ENCODE measurements at places on chromosomes 11 and 22.

DNA sequence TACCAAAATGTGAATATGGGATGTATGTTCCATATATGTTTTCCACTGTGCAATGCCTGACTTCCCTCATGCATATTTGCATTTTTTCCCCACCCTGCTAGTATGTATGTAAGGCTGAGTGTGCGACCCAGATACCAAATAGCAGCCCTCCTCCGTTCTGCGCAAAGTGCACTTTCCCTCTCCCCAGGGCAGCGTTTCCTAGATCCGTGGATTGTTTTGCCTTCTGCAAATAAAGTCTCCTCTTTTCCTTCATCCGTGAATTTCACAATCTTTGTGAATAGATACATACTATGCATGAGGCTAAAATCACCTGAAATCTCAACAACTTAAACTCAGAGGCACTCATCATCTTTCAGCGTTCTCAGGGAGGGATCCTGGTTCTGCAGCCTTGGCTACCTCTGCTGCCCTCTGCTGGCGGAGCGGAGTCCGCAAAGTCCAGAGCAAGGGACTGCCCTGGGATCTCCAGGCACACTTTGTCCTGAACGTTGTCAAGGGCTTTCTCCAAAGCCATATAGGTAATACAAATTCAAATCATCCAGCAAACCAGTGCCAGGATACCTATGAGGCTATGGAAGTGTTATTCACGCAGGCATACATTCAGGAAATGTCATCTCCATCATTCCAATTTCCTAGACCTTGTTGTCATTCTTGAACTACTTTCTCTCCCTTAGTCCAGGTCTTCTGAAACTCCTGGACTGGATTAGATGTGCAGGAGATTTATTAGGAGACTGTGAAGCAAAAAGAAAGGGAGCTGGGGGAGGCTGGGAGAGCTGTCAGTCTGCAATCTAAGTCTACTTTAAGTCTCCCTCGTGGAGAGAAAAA lies 53.1 kb downstream of the CNTF start:
- DNase-seq: peak; percentile 58

- no peak for DNase-seq
These were observed 3.4 kb upstream of the COPB1 start for GRCh38 chr11:14503023-14503422.

- DNase-seq: no peak
These were observed 579.7 kb upstream of the CCDC90B start for GRCh38 chr11:83865636-83866461.

DNA sequence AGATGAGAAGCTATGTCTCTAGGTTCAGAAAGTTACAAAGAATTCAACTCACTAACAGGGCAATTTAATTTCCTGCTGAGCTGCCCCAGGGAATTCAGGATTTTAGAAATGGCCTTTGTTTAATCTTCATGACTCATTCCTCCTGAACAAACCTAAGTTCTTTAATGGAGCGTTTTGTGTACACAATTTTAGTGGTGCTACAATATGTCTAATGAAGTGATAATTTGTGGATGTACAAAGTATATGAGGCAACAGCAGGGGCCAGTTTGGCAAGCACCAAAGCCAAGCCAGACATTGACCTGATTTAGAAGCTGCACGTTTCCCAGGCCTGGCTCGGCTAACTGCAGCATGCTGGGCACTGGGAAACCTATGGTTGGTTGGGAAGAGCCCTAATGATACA lies 34.4 kb upstream of the HEPHL1 start:
- no peak for DNase-seq

DNA sequence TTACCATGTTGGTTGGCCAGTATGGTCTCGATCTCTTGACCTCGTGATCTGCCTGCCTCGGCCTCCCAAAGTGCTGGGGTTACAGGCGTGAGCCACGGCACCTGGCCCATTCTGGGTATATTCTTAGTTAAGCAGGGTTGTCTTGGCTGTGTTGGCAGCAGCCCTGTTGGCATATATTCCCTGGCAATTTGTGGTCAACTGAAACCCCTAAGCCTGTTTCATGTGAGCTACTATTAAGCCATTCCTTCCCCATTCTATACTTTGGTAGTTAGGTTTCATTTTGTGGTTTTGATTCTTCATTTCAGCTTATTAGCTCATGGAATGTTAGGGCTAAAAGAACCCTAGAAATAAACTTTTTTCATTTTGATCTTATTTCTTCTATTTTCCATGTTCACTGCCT lies 22.2 kb upstream of the IL18BP start:
- no peak for DNase-seq

GRCh38 chr11:74577624-74578396 lies 14.6 kb upstream of the POLD3 start:
- no peak for DNase-seq

DNA sequence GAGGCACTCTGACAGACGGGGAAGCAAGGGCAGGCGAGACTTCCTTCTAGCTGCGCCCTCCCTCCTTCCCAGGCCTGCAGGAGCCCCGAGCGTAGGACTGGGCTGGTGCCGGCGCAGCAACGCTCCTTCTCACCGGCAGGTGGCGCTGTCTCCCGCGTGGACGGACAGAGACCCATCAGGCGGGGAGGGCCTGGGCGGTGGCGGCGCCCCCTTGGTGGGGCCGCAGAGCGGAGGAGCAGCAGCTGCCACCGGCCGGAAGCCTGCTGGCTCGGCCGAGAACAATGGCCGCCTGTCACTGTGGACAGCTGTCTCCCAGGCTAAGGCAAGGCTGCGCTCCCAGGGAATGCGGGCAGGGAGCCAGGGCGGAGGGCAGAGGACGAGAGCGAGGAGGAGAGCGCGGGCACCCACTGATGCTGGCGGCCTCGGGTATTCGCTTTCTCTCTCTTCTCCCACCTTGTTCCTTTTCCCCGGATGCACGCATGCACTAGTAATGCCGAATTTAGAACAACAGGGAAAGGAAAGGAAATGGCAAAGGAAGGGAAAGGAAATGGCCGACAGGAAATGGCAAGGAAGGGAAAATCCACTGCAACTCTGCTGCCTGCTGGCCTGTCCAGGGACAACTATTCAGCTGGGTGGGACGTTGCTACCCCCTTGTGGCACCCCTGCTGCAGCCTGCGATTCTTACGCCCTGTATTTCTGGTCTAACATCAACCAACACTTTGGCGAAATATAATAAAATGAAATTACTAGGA lies 14.4 kb downstream of the PPM1F start:
- peak; percentile 89 for DNase-seq

GRCh38 chr11:8038393-8038792 lies 42.6 kb upstream of the TUB start:
- DNase-seq: no peak

GRCh38 chr11:19345848-19346681 lies 105.3 kb upstream of the E2F8 start:
- no peak for DNase-seq

DNA sequence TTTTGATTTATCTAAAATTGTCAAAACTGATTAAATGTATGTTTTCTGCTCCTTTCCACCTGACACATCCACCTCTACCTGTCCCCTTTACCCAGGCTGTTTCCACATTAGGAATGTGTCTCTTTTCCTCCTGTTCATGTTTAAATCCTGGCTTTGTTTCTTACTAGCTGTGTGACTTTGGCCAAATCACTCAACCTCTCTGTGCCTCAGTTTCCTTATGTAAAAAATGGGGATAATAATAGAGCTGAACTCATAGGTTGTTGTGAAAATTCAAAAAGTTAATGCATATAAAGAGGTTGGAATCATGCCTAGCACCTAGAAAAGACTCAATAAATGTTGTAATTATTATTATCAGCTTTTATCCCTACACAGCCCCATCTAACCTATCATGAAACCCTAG lies 136.8 kb downstream of the NXPE2 start:
- DNase-seq: no peak

DNA sequence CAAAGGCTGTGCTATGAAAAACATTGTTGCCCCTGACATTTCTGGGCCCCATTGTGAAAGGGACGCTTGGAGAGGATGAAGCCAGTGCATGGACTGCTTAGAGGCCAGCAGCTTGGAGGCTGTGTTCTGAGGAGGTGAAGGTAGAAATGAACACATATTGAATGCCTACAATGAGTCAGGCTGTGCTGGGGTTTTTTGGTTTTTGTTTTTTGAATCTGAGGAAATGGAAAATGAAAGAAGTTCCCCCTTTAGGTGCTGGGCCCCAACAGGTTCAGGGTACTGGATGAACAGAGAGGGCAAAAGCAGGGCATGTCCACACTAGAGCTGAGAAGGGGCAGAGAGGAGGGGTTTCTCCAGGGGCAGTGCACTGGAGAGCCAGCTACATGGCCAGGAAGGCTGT lies 166.1 kb upstream of the API5 start:
- no peak for DNase-seq

- DNase-seq: no peak
These were observed 184.9 kb upstream of the SESN3 start for GRCh38 chr11:95415837-95416304.

GRCh38 chr11:34050581-34051348 lies 766 bp upstream of the CAPRIN1 start:
- DNase-seq: no peak

DNA sequence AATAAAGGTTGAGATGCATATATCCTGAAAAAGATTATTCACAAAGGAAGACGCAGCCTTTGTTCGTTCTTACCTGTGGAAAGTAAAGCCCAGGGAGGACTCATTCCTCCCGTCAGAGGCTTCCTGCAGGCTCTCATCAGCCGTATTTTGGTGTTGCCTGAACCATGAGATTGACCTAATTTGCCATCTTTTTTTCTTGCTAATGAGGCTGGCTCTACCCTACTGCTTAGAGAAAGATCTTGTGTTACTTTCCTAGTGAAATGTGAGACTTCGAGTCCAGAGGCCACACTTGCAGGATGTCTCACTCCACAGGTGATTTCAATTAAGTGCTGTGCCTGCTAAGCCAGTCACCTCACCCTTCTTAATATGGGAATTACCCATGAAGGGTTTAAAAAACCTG lies 269.9 kb downstream of the NTM start:
- DNase-seq: no peak

DNA sequence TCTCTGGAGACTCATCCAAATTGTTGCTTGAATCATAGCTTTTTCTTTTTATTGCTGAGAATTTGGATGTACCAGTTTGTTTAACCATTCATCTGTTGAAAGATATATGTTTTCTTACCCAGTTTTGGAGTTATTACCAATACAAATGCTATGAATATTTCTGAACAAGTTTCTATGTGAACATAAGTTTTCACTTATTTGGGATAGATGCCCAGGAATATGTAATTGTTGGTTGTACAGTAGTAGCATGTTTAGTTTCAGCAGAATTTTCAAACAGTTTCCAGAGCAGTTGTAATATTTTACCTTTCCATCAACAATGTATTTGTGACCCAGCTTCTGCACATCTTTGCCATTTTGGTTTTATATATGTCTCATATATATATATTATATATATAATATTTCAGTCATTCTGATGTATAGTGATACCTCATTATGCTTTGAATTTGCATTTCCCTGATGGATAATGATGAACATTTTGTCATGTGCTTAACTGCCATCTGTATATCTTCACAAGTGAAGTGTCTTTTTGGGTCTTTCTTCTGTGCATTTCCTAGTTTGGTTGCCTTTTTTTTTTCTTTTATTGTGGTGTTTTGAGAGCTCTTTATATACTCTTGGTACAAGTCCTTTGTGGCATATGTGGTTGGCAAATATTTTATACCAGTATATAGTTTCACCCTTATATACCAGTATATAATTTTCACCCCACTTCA lies 118.8 kb downstream of the LUZP2 start:
- DNase-seq: no peak

GRCh38 chr22:47334601-47335000 lies 572.2 kb downstream of the TBC1D22A start:
- DNase-seq: no peak

GRCh38 chr11:130456286-130456685 lies 7.8 kb downstream of the ADAMTS15 start:
- DNase-seq: no peak

- DNase-seq: no peak
These were observed 64.7 kb downstream of the TRIM29 start for GRCh38 chr11:120073196-120073595.

DNA sequence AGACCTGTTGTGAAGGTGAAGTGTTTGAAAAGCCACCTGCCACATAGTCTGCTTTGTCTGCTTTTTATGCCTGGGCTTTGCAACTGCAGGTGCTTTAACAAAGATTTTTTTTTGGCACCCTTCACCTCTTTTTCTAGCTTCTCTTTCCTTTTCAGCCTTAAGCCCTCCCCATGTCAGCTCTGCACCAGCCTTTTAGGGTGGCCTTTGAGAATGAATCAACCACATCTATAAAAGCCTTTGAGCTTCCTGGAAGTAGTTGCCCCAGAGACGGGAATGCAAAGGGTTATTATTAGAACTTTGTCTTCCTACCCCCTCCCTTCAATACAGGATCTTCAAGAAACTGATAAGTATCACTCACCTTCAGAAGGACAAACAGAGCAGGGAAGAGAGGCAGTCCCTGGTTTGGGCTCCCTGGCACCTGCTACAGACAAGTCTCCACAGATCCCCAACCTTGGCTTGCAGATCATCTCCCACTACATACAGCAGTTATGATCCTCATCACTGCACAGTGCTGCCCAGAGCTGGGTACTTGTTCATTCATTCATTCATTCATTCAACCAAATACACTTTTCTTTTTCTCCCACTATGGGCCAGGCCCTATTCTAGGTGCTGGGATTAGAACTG lies 8.0 kb downstream of the PVALB start:
- DNase-seq: no peak

DNA sequence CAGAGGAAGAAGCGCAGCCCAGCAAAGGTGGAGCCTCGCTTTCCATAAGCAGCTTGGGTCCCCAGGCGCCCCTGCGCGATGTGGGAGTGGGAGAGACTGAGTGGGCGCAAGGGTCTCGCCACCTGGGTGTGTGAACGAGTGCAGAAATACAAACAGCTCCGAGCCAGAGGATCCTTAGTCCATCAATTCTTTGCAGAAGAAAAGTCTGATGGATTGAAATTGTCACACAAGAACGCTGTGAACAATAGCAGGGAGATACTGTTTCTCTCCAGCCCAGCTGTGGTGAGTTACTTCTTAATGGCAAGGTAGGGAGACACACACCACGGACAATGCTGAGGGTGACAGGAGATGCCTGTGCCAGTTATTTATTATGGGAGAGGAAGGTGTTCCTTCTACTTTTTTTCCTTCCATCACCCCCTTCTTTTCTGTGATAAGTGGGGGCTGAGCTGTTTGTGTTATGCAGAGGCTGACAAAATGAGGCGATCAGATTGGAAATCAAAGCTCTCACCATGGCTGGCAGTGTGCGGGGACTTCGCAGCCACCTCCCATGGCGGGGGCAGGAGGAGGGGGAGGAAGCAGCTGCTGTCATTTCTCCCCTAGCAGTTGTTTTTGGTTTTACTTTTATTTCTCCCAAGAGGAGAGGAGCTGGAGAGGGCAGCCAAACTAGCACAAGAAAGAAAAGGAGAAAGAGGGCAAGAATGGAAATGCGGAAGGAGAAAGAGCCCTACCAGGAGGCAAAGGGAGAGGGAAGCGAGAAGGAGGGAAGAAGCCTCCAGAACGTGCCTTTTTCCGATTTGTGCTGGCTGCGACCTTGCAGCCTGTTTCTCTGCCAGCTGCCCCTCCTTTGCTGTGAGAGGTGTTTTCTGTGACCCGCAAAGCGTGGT lies 755.8 kb downstream of the NTM start:
- no peak for DNase-seq
